ENCODE measurements at places on chromosomes 4 and X.
A peak's percentile ranks its signal among the peaks of the same experiment; 100 is the strongest.

- DNase-seq: no peak
These were observed 1.2 kb downstream of the SLC2A9 start for GRCh38 chr4:10020106-10020505.

- no peak for DNase-seq
These were observed 46.1 kb downstream of the DDX60 start for GRCh38 chr4:168272488-168272887.

- DNase-seq: no peak
These were observed 1072.9 kb upstream of the SLIT2 start for GRCh38 chr4:19178835-19179234.

- DNase-seq: no peak
These were observed 89.5 kb downstream of the PTTG2 start for GRCh38 chr4:38049545-38050170.

DNA sequence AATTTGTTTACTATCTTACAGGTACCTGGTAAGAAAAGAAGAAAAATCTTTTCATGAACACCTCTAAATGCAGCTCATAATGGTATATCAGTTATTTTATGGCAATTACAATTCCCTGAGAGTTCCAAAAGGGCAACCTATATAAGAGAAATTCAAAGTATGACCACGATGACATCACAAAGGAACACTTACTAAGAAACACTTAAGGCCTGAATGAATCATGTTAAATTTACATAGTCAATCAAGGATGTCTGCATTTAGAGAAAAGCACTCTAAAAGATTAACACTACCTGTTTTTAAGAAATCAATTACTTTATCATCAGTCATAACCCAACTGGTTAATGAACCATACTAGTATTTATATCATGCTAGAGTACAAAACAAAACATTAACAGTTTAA, 63.9 kb downstream of the LCORL start:
- DNase-seq: no peak

DNA sequence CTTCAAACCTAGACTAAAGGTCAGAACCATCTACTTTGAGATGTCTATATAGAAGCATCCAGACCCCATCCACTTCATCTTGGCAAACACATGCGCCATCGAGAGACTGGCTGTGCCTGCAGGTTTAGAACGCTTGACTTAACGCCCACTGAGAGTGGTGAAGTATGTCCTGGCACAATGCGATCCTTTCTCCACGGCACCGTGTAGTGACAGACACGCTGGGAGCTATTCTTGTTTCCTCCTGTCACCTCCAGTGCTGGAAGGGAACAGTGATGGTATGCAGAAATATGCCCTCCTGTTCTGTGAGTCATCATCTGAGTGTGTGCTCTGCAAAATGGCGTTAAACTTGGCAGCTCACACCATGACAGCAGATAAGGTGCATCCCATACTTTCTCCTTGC, 330.2 kb downstream of the NLGN4X start:
- no peak for DNase-seq

DNA sequence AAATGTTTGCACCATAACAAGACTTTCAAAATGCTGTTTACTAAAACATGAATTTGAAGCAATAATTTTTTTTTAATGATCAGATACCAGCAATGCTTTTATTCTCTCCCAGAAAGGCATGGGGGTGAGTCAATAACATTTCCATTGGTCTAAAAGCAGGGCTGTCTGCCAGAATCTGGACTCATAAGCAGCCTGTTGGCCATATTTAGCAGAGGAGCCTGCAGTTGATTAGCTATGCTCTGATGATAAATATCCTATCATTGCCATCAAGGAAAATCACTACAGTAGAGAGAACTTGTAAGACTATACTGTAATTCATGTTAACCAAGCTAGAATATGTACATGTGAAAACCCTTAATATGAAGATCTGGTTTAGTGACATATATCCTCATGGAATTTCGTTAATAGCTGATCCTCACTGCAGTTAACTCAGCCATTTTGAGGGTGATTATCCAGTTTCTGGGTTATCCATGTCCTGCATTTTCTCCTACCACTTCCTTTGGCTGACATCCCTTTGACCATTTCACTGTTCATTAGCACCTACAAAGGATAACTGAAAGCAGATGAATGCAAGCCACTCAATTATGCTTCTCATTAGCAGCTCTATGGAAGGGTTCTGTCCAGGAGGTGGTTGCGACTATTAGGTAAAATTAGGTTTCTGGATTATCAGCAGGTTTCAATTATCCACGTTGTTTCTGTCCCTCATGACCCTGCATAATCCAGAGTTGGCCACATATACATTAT, 72.9 kb upstream of the DIAPH2 start:
- no peak for DNase-seq

- no peak for DNase-seq
These were observed 451.3 kb downstream of the TLL1 start for GRCh38 chr4:166324321-166324720.

DNA sequence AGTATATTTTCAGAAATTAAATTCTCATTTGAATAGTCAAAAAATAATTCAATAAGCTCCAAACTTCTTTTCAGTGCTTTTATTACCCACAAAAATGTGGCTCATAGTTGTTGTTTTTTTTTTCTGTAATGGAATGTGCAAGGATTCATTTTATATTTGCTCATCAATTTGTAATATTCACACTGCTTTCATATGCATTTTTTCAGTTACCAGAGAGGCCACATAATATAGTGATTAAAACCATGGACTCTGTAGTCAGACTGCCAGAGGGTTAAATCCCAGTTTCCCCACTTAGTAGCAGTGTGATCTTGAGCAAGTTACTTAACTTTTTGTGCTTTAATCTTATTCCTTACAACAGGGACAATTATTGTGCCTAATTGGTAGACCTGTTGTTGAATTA, 64.5 kb downstream of the FAM9B start:
- DNase-seq: no peak

DNA sequence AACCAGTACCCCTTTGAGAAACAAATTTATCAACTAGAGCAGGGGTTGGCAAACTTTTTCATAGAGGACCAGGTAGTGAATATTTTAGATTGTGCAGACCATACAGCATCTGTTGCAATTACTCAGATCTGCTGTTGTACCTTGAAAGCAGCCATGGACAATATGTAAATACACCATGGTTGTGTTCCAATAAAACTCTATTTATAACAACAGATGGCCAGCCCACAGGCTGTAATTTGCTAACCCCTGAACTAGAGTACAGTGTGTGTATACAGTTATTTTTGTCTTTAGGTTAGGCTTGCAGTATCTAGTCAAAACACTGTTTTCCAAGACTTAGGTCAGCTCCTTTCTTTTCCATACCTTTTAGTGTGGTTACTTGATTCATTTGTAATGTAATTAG, 54.4 kb downstream of the PHKA1 start:
- DNase-seq: no peak

DNA sequence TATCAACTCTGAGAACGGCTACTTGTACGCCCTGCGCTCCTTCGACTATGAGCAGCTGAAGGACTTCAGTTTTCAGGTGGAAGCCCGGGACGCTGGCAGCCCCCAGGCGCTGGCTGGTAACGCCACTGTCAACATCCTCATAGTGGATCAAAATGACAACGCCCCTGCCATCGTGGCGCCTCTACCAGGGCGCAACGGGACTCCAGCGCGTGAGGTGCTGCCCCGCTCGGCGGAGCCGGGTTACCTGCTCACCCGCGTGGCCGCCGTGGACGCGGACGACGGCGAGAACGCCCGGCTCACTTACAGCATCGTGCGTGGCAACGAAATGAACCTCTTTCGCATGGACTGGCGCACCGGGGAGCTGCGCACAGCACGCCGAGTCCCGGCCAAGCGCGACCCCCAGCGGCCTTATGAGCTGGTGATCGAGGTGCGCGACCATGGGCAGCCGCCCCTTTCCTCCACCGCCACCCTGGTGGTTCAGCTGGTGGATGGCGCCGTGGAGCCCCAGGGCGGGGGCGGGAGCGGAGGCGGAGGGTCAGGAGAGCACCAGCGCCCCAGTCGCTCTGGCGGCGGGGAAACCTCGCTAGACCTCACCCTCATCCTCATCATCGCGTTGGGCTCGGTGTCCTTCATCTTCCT, 2.7 kb downstream of the PCDH10 start:
- peak; percentile 49 for DNase-seq

GRCh38 chr4:304969-305680, at the start of gene ZNF732:
Gene ZNF732, minus strand, starts transcription at chr4:305474. Its CDS starts 164 bp downstream, at chr4:305310.
- DNase-seq: peak; percentile 39

- DNase-seq: no peak
These were observed 28.3 kb downstream of the FGFRL1 start for GRCh38 chr4:1039493-1040343.

GRCh38 chr4:170581322-170581721, 491.6 kb upstream of the AADAT start:
- DNase-seq: no peak

DNA sequence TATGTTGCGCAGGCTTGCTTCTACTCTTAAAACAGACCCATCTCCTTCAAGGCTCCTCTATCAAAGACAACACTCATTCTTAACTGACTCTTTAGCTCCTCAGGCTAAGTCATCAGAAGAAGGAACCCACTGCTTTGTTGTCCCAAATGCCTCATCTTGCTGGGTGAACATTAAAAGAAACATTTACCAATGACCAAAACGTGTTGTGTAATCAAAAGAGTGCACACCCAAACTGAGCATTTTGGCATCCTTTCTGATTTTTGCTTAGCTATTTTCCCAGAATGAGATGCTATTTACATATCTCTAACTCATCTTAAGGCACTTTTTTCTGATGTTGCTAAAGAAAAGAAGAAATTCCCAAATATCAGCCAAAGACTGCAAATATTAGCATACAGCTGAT, 131.7 kb upstream of the VCX3A start:
- no peak for DNase-seq

DNA sequence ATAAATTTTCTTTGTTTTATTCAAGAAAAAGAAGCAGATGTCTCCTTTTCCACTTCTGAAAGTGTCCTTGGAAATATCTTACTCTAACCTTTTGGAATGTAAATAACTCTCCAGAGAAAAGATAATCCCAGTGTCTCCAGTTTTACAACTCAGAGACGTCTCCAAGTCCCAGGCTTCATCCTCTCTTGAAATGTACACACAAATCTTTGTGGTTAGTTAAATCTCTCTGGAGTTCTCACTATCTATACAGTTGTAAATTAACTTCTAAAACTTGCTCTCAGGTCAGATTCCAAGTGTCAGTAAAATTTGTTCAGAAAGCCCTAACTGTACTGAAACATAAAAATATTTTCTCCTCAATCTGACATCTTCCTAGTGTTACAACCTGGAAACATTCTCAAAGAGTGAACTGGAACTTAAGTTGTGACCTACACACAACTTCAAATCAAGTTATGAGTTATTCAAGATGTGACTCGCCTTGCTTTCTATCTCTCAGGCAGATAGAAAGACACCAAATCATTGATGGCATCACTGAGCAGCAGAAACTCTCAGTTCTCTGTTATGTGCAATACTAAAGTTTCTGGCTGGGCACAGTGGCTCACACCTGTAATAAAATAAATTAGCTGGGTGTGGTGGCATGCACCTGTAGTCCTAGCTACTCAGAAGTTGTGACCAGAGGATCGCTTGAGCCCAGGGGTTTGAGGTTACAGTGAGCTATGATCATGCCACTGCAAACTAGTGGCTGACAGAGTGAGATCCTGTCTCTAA, 284.2 kb downstream of the RCHY1 start:
- no peak for DNase-seq

- no peak for DNase-seq
These were observed 9.7 kb upstream of the IQCM start for GRCh38 chr4:149825336-149825735.

DNA sequence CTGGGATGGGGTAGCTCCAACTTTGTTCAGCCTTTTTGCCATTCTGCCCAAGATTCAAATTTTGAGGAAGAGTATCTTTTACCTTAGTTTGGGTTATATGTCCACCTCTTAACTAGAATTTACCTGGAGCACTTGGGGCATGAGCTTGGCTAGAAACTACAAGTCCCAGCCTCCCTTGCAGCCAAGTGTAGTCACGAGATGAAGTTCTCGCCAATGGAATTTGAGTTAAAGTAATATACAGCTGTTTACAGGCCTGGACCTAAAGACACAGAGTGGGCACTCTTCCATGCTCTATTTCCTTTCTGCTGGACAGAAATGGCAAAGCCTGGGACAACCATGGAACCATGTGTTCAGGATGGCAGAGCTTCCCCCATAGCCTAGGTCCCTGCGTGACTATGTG, 233.6 kb upstream of the GATB start:
- no peak for DNase-seq

All from progenitor cell of endocrine pancreas (in vitro differentiated cells).